ENCODE measurements at places on chromosomes 1 and 21. TPM values are rescaled to one million over a fixed set of nuclear protein-coding genes. Genes with fewer than 3 reads are reported as not detected.

- DNase-seq = peak; percentile 25
Measured at GRCh38 chr1:40421431-40422384, 28.6 kb upstream of the ZFP69B start.

GRCh38 chr1:79613046-79613445 is 606.5 kb upstream of the ADGRL4 start:
- DNase-seq = no peak

DNA sequence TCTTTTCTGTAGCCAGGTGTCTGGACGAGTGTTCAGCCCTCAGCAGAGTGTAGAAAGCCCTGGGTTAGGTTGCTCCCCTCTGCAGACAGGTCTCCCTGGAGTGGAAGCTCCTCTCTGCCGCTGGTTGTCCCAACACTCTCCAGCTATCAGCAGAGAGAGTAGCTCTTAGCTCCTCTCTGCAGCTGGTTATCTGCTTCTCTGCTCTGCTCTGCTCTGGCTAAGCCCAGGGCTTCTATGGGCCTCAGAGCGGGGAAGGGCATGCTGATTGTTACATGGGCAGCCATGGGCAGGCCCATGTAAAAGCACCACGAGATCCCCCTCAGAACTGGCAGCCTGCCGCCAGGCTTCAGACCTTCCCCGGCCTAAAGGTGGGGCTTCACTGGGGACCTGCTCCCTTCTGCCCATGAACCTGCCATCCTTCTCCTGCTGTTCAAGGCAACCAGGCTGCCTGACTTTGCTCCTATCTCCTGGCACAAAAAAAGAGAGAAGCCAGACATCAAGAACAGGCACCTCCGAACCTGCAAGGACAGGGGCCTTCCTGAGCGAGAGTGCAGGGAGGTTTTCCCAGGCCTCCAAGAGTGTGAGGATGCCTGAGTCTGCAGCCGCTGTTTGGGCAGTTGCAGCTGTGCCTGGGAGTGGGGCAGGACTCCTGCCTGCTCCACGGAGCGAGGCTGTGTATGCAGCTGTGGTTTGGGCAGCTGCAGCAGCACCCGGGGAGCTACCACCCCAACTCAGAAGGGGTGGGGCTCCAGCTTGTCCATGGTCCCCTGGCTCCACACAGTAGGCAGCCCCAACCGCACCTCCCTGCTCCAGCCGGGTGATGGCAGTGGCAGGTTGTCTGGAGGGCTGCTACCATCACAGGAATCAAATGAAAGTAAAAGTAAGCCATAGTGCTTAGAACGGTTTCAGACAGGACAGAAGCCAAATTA is 973.7 kb downstream of the LTN1 start:
- DNase-seq = no peak

GRCh38 chr21:33449616-33450015 is 30.2 kb downstream of the TMEM50B start:
- peak; percentile 13 for DNase-seq

- DNase-seq = peak; percentile 96
Measured at GRCh38 chr1:150578272-150579109, 919 bp downstream of the MCL1 start.

SPRR2E gene
- total RNA-seq = not detected

GRCh38 chr1:203996126-203996525 is 76.8 kb upstream of the SOX13 start:
- DNase-seq = peak; percentile 13

CRNN gene
- total RNA-seq = not detected

DNA sequence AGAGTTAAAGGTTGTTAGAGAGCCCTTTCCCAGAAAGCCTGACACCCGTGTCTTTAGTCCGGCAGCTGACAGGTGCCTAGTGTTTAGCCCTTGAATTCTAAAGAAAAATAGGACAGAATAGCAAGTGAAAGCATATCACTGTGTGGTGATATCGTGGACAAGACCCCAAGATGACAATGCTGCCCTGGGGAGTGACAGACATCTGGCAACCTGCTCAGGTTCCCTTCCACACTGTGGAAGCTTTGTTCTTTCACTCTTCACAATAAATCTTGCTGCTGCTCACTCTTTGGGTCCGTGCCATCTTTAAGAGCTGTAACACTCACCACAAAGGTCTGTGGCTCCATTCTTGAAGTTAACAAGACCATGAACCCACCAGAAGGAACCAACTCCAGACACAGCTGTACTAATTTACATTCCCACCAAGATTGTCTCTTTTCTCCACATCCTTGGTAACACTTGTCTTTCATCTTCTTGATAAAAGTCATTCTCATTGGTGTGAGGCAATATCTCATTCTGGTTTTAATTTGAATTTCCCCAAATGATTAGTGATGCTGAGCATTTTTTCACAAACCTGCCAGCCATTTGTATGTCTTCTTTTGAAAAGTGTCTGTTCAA is 107.6 kb upstream of the SGIP1 start:
- no peak for DNase-seq

DNA sequence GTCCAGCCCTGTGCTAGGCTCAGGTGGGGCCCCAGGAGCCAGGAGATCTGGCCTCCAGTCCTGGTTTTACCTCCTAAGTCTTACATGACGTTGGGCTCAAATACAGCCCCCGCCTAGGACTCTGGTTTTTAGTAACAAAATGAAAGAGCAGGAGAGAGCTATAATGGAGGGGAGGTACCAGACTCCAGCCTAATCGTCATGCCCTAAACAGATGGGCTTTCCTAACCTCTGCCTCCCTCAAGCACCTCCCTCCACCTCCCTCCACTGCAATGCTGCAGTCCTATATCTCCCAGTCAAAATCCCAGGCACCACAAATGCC is 28.6 kb downstream of the TTC39A start:
- no peak for DNase-seq

DNA sequence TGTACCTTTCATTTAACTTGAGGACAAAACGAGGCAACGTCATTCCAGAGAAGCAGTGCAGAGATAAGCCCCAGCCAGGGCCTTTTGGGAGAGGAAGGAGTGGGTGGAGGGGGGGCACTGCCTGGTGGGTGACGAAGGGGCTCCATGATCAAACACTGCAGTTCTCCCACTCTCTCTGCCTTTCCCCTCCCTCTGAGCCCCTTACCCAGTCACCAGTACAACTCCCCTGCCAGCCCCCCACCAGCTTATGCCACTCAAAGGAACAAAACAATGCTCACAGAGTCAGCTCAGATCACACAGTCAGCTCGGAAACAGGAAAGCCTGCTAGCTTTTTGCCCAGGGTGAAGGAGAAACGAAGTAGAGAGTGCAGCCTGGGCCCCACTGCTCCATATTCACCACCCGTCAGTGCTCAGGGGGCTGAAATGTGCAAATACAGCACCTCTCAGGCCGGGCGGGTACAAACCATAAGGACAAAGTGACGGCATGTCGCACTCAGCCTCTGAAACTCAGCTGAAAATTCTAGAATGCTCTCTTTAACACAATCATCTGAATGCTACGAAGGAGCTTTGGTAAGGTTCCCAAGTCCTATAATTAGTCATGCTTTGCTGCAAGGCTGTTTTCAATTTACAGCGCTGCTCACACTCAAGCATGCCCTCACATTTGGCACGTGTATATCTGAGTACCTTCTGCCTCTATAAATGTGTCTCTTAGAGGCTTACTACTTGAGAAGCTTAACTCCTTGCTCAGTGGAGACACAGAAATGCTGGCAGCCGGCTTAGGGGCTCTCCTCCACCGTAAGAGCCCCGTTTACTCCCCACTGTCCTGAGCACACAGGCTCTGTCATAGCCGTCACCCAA is 65.8 kb upstream of the RAB4A start:
- peak; percentile 98 for DNase-seq

- DNase-seq = no peak
Measured at GRCh38 chr1:89841507-89841906, 20.7 kb downstream of the LRRC8D start.

IGSF21 gene
- total RNA-seq = not detected

DNA sequence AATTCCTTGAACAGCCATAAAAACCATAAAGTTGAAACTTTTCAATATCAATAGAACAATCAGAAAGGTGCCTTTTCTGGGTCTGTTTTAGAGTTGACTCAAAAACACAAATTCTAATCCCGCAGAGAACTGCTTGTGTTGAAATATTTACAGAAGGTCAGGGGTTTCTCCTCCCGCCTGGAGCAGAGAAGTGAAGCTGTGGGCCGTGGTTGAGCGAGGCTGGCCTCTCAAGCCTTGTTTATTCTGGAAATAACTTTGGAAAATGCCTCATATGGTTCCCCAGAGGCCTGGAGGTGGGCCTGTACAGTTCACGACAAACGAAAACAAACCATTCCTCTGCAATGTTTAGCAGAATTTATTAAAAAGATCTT is 90.8 kb upstream of the ERRFI1 start:
- DNase-seq = peak; percentile 93

S100A12 gene
- total RNA-seq = not detected

CACNA1S gene
- not detected for total RNA-seq

DNA sequence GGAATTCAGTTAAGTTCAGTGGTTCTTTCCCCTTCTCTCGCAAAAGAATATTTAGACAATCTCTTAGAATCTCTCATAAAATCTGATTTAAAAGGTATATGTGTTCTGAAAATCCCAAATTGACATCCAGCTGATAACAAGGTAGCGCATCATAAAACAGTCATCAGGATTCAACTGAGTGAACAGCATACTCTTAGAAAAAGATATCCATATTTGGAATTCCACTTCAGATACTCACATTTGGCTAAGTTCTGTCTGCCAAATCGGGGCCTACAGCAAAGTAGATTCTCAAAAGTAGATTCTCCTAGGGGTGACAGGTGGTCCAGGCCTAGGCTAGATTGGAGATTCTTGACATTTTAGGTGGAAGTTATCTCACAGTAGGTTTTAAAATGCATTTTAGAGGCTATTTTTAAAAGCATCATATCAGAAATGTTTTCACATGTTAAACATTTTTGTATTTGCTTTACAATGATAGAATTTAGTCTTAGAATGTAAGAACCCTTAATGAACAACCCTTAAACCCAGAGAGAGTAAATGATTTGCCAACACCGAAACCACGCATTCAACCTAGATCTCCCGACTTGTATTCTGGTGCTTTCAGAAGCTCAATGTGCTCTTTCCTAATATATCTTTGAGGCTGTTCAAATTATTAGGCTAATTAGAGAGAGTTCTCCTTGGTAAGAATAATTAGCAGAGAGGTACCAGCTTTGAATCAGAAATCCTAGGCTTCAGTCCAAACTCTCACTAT is 318.9 kb downstream of the LMO4 start:
- DNase-seq = no peak

EVI5 gene
- 55.3 TPM for total RNA-seq

DNA sequence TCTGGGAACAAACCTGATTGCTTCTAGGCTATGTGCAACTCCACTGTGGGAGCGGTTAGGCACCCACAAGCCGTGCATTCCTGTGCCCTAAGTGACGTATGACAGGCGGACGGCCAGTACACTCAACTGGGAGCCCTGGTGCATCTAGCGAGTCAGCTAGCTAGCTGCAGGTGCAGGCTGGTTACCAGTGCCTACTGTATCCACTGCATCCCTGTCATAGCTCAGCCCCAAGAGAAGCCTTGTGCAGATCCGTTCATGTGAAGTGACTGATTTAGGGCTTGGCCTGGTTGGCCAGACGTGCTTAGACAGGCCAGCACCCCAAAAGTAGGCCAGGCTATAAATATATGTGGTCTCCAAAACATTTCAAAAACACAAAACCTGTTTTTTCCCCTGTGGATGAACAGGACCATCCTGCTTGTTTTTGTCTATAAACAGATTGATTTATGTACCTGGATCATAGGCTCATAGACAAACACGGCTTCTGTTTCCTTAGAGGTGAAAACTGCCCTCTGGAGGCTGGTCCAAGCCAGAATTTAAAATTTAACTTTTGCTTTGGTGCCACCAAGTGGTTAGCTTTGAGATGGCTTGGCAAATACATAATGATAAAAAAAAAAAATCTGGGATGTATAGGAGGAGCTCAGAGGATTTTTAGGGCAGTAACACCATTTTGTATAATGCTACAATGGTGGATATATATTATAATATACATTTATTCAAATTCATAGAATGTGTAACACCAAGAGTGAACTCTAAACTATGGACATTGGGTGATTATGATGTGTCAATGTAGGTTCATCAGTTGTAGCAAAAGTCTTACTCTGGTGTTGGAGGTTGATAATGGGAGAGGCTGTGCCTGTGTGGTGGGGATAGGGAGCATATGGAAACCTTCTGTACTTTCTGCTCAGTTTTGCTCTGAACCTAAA is 68.5 kb downstream of the GIPC2 start:
- DNase-seq = peak; percentile 88

GRCh38 chr1:24972221-24972914 is 42.3 kb upstream of the RUNX3 start:
- DNase-seq = no peak

DNA sequence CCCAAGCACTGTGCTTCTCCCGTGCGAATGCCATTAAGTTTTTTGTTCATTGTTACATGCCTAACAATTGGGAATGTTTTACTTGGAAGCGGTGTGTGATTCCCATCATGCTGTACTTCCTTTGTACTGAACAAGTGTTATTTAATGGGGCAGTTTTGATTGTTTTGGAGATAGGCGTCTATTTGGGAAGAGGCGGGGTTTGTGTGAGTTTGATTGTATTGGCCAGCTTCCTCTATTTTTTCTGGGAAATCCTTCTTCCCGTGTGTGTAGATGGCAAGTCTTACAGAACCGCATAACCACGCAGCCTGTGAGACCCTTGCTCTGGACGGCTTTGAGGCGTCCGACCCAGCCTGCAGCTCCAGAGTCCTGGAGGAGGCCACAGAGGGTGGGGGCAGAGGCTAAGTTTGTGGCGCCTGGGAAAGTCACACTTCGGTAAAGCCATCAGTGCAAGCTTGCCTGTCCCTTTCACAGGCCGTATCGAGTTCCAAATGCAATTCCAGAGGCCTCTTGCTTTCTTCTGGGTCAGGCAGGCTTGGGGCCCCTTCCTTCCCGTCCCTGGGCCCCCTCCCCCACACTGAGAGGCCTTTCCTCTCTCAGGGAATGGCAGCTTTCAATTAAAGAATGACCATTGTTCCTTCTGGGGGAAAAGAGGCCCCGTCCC is 210.3 kb downstream of the TOMM20 start:
- peak; percentile 95 for DNase-seq

GRCh38 chr1:56821462-56821797 is 2.2 kb upstream of the FYB2 start:
- peak; percentile 40 for DNase-seq

GRCh38 chr1:182656842-182657397 is 27.5 kb downstream of the RGS8 start:
- no peak for DNase-seq

DNA sequence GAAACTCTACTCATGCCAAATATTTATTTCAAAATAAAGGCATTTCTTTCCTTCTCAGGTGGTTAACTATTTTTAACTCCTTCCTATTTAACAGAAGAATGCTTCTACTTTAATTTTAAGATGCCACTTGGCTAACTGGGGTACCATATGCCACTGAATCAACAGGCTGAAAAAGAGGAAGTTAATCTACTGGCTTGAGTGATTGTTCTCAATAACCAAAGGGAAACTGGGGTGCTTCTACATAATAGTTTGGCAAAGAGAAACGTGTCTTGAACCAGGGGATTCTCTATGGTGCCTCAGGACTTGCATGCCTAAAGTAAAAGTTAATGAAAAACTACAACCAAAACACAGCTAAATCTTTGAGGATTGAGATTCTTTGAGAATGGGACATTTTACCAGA is 142.6 kb downstream of the DENND1B start:
- DNase-seq = no peak

DLGAP3 gene
- total RNA-seq = not detected

GRCh38 chr1:27141266-27142003 is 13.5 kb downstream of the SLC9A1 start:
- no peak for DNase-seq

GRCh38 chr1:4590756-4591155 is 63.7 kb upstream of the AJAP1 start:
- DNase-seq = no peak

GRCh38 chr1:212916481-212917133 is 33.7 kb upstream of the VASH2 start:
- peak; percentile 8 for DNase-seq

All from fibroblast of the aortic adventitia (primary cell).